ENCODE measurements at places on chromosomes 5 and 9.

- peak; percentile 39 for DNase-seq
These were observed 273.9 kb downstream of the NPR3 start for GRCh38 chr5:32984851-32985610.

GRCh38 chr5:131550606-131551005 lies 84.4 kb downstream of the RAPGEF6 start:
- DNase-seq: no peak

GRCh38 chr9:124465736-124466135 lies 15.5 kb downstream of the ADGRD2 start:
- no peak for DNase-seq

DNA sequence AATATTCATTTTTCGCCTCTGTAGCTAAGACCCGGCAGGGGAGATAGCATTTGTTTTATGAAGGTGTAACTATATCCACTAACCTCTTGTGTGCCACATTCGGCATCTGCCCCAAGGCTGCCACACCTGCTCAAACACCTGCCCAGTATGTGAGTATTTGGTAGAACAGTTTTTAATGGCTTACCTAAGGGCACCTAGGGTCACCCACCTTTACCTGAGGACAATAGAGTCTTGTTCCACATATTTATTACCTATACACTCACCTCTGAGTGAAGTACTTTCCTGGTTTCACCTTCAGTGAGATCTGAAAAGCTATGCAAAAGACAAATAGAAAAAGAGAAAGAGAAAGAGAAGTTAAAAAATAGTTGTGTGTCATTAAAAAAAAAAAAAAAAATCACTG lies 68.0 kb upstream of the PIP5K1B start:
- DNase-seq: no peak

GRCh38 chr5:115430374-115430773 lies 114.2 kb downstream of the FEM1C start:
- no peak for DNase-seq

DNA sequence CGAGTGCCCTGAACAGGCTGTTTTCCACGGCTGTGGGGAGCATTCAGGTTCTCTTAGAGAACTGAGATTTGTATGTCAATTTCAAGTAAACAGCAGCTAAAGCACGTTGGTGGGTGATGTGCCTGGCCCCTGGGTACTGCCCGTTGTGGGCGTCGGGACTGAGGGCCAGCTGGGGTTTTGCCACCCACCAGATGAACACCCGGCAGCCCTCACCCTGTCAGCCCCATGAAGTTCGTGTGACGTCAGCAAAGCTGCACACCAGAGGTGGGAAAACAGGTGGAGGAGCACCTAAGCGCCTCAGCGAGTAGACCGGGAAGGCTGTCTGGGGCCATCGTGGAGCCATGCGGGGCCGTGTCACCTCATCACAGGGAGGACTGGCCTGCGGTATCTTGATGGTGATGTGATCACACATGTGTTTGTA lies 9.2 kb downstream of the CEP72 start:
- no peak for DNase-seq

DNA sequence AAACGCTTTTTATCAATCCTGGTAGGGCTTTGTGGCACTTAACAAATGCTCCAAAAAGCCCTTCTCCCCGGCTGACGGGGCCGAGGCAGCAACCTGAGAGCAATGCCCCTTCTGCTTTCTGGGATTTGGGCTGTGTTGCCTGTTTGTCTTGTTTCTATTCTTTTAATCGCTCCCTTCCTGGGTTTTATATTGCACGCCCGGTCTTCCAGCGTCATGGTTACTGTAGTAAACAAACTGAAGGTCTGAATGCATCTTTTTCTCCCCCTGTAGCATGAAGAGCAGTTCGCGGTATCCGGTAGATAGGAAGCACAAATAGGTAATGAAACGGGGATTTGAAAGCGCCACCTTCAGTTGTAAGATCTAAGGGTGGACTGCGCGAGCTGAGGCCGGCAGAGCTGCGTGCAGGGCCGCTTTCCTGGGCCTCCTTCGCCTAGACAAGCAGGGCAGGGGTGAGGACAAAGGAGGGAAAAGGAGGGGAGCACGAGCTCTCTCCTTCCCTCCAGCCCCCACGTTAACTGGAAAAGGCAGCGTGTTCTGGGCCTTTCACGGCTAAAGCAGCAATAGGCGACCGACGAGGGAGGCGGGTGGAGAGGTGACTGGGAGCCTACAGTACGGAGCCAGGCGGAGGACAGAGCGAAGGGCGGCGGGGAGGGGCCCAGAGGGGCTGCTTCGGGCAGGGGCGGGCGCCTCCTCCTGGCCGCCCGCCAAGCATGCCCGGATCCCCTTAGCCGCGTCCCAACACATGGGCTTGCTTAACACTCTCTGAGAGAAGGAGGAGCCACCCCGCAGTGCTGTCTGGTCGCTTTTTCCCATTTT lies 49.3 kb upstream of the ZNF366 start:
- DNase-seq: peak; percentile 45

- DNase-seq: no peak
These were observed 17.0 kb upstream of the LRRC14B start for GRCh38 chr5:174291-174600.

DNA sequence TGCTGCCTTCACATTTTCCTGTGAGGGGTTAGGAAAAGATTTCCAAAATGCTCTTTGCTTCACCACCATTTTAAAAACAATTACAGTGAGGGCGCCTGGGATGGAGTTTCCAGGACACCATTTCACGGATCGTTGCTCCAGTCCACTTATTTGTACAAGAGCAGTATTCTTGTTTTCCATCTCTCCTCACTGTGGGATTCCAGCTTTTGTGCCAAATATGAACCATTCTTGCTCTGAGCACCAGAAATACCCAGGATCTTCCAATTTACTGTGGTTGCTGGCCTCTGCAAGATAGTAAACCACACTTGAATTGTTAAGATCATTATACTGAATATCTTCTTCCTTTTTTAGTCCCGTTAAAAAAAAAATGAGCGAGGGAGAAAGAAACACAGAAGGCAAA lies 899.5 kb downstream of the TLE1 start:
- DNase-seq: no peak

DNA sequence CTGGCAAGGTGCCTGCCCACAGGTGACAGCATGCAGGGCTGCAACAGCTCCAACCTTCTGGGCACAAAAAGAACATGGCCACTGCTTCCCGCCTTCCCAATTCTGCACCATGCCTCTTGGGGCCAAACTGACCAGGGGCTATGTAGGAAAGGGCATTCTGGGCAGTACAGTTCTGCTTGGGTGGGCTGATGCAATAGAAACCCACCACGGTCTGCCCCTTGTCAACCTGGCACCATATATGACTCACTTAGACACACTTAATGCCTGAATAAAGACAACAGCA lies 40.2 kb upstream of the FCN1 start:
- no peak for DNase-seq

Data from HFFc6 (cell line).